CD4-positive, alpha-beta T cell treated with Interleukin-2 at 100 ng/mL for 4 hours (primary cell): ENCODE measurements at places on chromosomes 1 and 21.

- no peak for DNase-seq
Observed at GRCh38 chr1:227120826-227121225, 180.7 kb downstream of the COQ8A start.

DNA sequence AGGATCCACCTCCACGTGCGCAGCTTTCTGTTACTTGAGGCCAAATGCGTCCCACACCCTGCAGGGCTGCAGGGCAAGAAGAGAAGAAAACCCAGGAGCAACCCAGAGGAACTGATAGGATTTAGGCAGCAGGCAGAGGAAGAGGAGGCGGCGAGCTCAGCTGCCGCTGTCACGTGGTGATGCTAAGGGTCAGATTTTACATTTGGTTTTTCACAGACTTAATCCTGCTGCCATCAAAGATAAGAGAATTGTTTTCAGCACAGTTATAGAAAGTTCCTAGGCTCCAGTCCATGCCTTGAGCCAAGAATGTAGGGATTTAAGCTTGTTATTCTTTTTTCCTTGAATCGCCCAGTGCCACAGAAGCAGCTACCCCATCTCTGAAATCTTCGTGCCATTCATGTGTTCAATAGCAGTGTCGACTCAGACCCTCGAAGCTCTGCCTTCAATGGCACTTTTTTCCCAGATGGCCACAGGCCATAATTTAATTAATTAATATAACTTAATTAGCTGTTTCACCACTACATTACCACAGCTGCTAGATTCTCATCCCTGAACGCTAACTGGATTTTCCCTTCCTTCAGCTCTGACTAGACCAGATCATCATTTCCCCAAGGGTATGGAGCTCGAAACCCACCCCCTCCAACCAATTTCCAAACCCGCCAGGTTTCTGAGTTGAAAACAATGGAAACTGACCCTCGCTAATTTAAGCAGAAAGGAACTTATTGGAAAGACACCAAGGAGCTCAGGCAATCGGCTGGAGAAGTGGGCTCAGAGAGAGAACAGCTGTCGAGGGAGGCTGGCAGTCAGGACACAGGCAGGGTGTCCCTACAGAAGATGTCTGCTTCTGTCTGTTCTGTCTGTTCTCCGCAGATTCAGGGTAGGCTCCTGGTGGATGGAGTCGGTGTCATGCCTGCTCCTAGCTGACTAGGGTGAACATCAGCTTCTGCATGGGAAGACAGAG, 36.2 kb downstream of the LDLRAP1 start:
- DNase-seq: no peak

DNA sequence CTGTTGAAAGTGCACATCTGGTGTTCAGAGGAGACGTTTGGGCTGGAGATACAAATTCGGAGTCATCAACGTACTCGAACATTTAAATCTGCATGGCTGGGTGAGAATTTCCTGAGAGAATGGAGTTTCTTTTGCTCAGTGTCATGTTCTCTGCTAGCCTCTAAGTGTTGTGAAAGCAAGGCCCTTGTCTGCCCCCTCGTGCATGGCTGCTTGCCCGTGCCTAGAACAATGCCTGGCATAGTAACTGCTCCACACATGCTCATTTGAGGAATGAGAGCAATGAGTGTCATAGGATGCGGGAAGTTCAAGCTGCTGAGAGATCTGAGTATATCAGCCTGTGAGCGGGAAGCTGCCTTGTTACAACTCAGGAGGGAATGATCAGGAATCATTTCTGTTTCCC, 171.1 kb upstream of the CSF3R start:
- DNase-seq: no peak

DNA sequence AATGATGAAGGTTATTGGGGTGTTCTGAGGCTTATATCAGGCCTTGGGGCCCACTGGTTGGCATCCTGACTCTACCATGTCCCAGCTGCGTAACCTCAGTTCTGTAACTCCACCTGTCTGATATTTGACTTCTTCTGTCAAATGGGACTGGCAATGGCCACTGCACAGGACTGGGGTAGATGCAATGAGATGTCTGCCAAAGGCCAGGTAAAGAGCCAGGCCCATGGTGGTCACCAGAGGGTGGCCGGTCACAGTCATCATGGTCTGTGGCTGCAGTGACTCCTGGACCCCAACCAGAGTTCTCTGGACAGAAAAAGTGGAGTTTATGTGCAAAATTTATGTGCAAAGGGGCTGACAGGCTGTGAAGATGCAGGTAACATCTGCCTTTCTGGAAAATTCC, 173.3 kb downstream of the PTPRU start:
- DNase-seq: no peak

DNA sequence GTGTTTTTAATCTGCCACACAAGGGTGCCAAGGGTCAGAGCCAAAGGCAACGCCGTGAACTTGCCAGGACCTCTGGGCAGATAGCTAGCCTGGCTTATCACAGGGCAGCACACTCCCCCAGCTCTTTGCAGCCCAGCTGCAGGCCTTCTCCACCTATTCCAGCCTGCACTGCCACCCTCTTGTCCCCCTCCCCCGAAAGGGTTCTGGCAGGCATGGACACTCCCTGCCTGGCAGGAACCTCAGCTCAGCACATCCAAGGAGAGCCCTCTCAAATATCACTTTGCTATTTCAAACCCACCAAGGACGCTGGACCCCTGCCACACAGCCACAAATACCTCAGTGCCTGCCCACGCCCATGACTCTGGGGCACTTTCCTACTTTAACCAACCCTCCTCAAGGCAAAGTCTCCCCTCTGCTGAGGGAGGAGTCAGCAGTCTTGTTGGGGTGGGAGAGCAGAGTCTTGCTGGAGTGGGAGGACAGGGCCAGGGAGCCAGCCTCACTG, 9.1 kb downstream of the SSBP3 start:
- DNase-seq: no peak

DNA sequence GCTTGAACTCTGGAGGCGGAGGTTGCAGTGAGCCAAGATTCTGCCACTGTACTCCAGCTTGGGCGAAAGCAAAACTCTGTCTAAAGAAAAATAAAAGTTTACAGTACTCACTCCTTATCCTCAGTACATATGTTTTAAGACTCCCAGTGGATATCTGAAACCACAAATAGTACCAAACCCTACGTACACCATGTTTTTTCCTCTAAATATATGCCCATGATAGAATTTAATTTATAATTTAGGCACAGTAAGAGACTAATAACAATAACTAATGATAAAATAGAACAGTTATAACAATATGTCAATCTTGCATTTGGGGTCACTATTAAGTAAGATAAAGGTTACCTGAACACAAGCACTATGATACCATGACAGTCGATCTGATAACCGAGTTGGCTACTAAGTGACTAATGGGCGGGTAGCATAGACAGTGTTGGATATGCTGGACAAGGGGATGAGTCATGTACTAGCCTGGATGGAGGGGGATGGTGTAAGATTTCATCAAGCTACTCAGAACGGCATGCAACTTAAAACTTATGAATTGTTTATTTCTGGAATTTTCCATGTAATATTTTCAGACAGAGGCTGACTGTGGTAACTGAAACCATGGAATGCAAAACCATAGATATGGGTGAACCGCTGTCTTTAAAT, 43.7 kb downstream of the ST7L start:
- no peak for DNase-seq

- no peak for DNase-seq
Observed at GRCh38 chr1:33327587-33328325, 6.9 kb upstream of the A3GALT2 start.

GRCh38 chr1:110674337-110675059, at the start of gene KCNA3:
TSS of gene KCNA3 (minus strand) at chr1:110674940. CDS start at chr1:110674809, 131 bp downstream.
- peak; percentile 84 for DNase-seq
